ENCODE measurements at places on chromosomes 11 and 22.

DNA sequence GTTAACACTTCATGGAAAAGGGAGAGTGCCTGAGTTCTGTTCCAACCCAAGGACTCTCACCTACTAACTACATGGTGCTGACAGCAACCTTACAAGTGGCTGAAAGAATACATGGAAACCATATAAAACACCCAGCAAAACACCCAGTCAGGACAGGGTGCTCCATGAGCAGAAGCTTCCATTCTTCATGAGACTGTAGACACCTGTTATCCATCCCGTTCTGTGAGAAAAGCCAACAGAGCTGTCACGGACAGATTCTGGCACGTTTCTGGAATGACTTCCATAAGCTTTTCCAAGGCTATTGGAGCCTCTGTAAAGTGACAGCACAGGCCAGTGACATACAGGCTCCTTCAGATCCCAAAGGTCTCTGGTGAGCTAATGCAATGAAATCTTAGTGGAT lies 23.2 kb downstream of the PRR14L start:
- no peak for DNase-seq

- DNase-seq, result peak; percentile 18
Observed at GRCh38 chr11:133134314-133135173, 397.8 kb downstream of the OPCML start.

DNA sequence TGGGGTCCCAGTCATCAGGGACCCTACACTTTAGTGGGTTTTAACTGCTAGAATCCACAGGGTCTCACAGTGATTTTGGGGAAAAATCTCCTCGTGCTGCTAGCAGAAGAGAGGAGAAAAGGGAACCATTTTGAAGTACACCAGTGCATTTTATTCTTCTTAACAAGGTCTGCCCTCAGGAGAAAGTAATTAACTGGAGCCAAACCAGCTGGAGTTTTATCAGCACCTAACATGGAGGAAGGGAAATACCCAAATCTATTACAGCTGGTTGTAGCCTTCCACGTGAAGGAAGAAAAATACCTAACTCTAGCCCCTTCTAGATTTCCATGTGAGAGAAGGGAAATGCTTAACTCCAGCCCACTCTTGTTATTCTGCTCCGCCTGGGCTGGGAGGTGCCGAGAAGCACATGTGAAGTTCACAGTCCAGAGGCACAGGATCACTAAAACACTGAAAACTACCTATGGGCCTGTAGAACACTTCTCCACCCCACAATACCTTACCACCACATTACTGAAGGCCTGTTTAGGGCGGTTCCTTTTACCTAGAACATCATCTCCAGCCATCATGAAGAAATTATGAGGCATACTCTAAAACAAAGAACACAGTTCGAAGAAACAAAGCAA lies 31.3 kb upstream of the TEAD1 start:
- DNase-seq, result no peak

GRCh38 chr22:44916281-44917231 lies 93.2 kb downstream of the PHF21B start:
- no peak for DNase-seq

DNA sequence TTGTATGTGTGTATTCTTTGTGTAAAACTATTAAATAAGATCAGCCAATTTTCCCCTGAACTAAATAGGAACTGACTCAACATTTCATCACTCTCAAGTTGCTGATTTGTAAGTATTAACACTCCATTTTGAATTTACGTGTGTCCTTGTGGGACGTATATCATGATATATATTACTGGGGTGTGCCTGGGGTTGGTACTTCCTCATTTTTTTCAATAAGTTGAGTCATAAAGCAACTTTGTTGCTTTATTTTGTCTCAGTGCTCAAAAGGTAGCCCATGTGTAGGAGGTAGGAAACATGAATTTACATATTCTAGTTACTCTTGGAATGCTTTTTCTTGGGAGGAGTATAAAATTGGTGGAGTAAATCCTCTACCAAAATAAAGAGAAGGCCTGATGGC lies 193.9 kb upstream of the RAG2 start:
- DNase-seq, result no peak
